Osteoblast (primary cell): ENCODE measurements at places on chromosomes 2 and 18. TPM values are rescaled to one million over a fixed set of nuclear protein-coding genes. Genes with fewer than 3 reads are reported as not detected.

GRCh38 chr2:129061069-129061768 lies 742.6 kb upstream of the HS6ST1 start:
- no peak for DNase-seq

- DNase-seq = no peak
These were observed 84.2 kb upstream of the PIK3C3 start for GRCh38 chr18:41870817-41871216.

DNA sequence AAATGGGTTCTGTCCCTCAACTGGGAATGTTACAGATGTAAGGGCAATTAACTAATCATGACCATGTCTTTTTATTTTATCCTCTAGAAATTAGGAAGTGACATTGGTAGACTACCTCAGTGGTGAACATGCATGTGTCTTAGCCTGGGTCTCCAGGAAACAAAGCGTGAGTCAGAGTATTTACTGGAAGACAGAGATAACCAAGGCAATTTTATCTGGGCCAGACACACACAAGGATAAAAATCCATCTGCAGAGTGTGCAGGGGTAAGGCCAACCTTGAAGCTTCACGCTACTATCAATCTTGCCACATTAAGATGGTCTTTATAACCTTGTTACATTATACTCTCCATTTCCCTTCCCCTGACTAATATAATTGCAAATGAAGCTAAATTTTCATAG lies 487.5 kb downstream of the SUCLG1 start:
- DNase-seq = no peak

DNA sequence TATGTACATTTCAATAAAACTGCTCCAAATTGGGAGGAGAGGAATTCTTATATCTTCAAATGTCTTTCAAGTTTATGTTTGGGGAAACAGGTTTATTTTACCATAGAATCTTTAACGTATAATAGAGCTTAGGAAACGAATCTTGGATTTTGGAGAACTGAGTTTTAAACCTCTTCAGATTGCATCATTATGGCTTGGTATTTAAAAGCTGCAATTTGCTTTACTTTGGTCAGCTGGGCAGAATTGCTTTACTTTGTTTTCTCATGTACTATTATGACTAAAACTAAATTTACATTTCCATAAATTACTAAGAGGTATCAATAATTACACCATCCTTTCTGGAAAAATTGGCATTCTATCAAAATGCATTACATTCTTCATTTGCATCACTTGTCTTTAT lies 54.6 kb downstream of the BAZ2B start:
- DNase-seq = no peak

- no peak for DNase-seq
These were observed 30.8 kb upstream of the ONECUT2 start for GRCh38 chr18:57404345-57404744.

DNA sequence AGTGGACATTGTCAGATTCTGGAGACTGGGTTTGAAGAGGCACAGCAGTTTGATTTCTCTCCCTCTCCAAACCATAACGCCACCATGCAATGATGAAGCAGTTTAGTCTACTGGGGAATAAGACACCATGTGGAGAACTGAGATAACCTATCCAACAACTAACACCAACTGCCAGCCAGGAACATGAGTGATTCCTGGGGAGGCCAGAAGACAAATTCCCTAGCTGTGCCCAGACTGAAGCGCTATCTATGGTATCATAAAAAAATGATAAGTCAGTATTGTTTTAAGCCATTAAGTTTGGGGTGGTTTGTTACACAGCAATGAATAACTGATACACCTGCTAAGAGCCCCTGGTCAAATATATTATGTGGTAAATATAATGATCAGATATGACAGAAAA lies 129.3 kb downstream of the EXOC6B start:
- no peak for DNase-seq

- no peak for DNase-seq
These were observed 42.5 kb downstream of the LYPD1 start for GRCh38 chr2:132627536-132627935.

GRCh38 chr2:177284531-177284930 lies 20.0 kb upstream of the NFE2L2 start:
- no peak for DNase-seq

The EFEMP1 gene
- 1,402 and 1,564 TPM in 2 replicates for total RNA-seq

The MRPS5 gene
- 27.1 and 29.2 TPM in 2 replicates for total RNA-seq

The NPAS2 gene
- total RNA-seq = 8.3 and 8.7 TPM in 2 replicates

The STARD6 gene
- not detected in 2 replicates for total RNA-seq
